ENCODE measurements at places on chromosomes 1 and 21.
A peak's percentile ranks its signal among the peaks of the same experiment; 100 is the strongest.

- DNase-seq: no peak
Observed at GRCh38 chr1:73176902-73177301, 894.6 kb upstream of the NEGR1 start.

GRCh38 chr1:10082785-10083479, 50.2 kb downstream of the UBE4B start:
- DNase-seq: no peak

DNA sequence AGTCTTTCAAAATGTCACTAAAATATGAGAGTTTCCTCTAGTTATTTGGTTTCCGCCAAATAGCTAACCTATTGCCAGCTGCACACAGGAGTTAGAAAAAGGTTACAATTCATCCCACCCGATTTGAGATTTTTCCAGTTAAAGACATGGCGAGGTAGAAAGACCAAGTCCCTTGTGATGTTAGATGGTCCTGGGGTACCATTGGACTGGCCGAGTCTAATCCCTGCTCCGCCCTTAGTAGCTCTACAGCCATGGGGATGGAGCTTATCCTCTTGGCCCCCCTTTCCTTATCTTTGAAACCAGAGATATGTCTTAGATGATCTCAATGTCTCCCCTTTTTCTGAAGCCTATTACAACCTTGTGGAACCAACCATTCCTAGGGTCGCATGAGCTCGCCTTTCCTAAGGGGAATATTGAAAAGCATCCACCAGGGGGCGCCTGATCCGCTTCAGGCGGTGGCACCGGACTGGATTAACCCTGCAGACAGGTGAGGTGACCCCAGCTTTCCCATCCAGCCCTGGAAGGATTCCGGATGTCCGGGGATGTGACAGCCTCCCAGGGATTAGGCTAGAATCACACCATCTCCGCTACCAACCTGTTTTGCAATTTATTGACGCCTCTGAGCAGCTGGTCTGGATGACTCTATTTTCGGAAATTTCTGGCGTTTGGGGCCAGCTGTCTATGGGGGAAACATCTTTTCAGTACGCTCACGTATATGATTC, 68.3 kb upstream of the SIM2 start:
- DNase-seq: peak; percentile 31

DNA sequence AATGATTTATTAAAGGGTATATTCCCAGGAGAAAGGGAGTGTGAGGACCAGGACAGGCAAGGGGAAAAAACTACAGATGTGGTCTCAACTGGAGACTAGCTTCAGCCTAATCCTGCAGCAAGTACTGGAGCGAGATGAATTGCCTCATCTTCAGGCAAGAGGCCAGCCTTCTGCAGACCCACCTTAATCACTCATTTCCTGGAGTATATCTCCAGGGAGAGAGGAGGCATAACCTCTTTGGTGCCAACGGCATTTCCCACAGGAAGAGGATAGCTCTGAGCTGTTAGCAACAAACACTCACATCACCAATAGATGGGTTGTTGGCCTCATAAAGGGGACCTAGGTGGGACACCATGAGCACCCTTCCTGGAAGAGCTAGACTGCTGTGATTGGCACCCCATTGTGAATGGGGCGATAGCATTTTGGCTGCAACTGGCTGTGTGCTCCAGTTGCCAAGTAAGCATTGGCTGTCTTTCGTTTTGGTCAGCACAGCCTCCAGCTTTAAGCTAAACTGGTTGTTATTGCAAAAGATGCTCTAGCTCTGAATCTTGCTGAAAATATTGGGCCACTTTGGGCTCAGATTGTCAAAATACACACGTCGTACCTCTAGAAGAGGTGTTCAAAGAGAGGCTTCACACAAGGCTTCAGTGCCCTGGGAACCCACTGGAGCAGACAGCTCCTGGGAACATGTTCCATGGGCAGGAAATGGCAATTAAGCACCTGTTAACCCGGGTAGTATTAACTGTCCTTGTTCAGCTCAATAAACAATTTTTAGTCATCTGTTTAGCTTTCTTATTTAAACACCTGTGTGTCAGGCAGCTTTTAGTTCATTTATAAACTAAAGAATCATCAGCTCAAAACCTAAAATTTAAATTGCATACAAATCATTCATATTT, 314.8 kb upstream of the C1orf87 start:
- DNase-seq: no peak
